ENCODE measurements at places on chromosomes 5 and 9.

GRCh38 chr5:157390551-157391297, 69.3 kb upstream of the NIPAL4 start:
- peak; percentile 75 for DNase-seq

GRCh38 chr5:18792145-18792544, 1157.9 kb downstream of the TAF11L14 start:
- DNase-seq = no peak

DNA sequence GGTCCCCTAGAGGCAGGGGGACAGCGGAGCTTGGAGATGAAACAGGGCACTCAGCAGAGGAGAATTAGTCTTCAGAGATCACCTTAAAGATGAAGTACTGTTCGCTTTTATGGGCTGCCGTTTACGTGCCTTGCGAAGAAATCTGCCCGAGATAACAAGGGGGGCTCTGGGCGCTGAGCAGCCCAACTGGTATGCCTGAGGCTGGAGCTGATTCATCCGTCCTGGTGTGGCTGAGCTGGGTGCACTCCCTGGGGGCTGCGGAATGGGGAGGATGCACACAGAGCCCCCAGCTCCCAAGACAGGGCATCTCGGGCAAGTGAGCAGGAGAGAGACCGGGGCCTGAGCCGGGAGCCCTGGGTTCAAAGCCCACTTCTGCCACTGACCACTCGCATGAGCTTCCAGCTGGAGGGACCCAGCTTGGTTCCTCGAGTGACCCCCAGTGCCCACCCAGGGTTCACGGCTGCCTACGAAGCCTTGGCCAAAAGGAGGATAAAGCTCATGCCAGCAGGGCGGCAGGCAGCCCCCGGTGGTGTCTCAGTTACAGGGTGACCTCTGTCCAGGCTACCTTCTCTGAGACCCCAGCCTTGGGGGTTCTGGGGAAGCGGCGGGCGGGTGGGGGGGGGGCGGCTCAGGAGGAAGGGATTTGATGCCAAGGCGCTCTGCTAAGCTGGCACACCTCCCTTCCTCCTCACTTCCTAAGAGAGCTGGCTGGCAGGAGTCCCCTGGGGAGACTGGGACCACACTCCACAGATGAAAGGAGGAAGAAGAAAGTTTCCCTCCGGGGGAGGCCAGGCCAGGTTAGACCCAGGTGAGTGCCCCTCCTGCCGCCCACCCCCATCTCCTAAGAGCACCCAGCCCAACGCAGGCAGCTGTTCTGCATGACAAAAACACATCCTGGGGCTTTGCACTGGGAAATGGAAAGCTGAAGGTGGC, 5.7 kb downstream of the FIBCD1 start:
- DNase-seq = peak; percentile 33

GRCh38 chr9:127058645-127059021, 63.8 kb downstream of the ANGPTL2 start:
- DNase-seq = peak; percentile 33

DNA sequence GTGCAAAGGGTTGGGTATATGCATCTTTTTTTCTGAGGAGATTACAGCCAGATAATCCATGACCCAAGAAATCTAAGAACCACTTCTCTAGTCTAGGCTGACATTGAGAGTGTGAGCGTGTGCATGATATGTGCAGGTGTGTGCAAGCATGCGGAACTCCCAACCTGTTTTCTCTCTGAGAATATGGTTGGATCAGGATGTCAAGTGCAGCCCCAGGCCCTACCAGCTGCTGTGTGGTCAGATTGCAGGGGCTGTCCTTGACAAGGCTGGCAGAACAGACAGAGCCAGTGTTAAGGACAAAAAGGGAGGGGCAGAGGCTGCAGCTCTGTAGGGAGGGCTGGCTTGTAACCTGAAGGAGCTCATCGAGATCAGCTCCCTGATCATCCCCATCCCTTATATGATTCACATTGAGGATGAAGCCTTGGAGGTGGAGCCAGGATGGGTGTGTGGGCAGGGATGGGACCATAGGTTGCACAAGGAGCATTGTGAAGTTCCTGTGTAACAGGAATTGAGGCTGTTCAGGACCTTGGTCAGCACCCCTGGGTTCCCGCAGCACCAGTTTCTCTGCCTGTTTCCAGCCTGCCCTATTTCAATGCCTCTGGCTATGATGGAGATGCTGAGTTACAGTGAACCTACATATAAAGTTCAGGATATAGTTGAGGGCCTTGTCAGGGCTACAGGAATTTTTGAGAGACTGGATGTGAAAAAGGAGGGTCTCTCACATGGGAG, 52.6 kb upstream of the ARAP3 start:
- peak; percentile 28 for DNase-seq

- DNase-seq = no peak
These were observed 43.4 kb upstream of the IL17B start for GRCh38 chr5:149422366-149423048.

DNA sequence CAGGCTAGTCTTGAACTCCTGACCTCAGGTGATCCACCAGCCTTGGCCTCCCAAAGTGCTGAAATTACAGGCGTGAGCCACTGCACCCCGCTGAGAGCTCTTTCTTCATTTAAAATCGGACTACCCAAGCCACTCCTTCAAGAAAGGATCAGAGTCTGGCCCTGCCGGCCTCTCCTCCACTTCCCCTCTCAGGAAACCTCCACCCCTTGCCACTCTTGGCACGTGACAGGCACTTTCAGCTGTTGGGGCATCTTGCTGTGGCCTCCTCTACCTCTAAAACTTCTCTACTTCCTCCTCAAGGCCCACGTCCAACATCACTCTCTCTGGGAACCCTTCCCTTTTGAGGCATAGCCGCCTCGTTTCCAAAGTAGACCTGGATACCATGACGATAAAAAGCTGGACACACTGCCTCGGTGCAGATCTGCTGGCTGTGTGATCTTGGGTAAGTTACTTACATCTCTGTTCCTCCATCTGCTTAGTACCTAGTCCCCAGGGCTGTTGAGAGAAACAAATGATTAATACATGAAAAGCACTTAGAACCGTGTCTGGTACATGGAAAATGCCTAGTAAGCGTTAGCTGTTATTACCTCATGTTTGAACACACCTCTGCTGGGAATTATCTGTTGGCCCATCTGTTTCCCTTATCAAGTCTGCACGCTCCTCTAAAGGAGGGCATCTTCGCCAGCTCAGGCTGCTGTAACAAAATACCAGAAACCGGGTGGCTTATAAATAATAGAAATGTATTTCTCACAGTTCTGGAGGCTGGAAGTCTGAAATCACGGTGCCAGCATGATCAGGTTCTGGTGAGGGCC, 55.3 kb downstream of the SMIM23 start:
- no peak for DNase-seq

Data from stromal cell of bone marrow (primary cell).